Psoas muscle (tissue), 8 donors: ENCODE measurements at places on chromosomes 7 and 10. TPM values are rescaled to one million over a fixed set of nuclear protein-coding genes. Genes with fewer than 3 reads are reported as not detected.

Gene SEMA3C
- 6.6 TPM for polyA plus RNA-seq

Gene ANXA8L1
- polyA plus RNA-seq, result not detected

Gene NUPR2
- not detected for polyA plus RNA-seq

Gene GAD2
- 0.01 TPM for polyA plus RNA-seq

Gene PPRC1
- 15.5 TPM for polyA plus RNA-seq

Gene SFRP4
- polyA plus RNA-seq, result 0.41 TPM

Gene HERPUD2
- 10.2 TPM for polyA plus RNA-seq

Gene TRIM50
- 0.12 TPM for polyA plus RNA-seq

Gene ACHE
- 14.2 TPM for polyA plus RNA-seq

Gene CDK13
- polyA plus RNA-seq, result 17.1 TPM

Gene CPSF4
- 46.4 TPM for polyA plus RNA-seq

Gene NPC1L1
- not detected for polyA plus RNA-seq

Gene CALHM2
- polyA plus RNA-seq, result 7.5 TPM

Gene MOGAT3
- polyA plus RNA-seq, result not detected

Gene EPO
- not detected for polyA plus RNA-seq

Gene ANKRD2
- 1,117 TPM for polyA plus RNA-seq

GRCh38 chr7:30247541-30248401, 36.6 kb upstream of the ZNRF2 start:
- DNase-seq, result no peak

DNA sequence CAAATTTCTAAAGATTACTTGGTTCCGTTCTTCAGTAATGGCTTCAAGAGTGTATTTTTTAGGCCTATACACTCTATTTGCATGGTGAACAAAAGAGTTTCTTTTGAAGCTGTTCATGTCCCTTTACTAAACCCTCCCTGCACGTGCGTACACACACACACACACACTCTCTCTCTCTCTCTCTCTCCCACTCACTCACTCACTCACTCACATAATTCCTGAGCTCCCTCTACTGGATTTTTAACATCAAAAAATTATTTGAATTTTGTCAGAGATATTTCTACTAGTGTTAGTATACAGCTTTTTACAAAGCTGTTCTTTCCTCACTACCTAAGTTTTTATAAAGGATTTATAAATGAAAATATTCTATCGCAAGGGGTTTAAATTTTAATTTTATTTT, 85.9 kb downstream of the UBE3C start:
- DNase-seq, result no peak

DNA sequence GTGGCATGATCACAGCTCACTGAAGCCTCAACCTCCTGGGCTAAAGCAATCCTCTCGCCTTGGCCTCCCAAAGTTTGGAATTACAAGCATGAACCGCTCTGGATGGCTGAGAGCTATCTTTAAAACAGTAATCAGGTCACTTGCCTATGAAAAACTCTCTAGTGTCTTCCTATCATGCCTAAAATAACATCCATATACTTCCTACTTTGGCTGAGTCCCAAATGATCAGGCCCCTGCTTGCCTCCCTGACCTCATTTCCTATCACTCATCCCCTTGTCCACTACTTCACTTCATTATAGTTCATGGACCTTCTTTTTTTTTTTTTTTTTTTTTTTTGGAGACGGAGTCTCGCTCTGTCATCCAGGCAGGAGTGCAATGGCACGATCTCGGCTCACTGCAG, 28.0 kb downstream of the SEPTIN7 start:
- DNase-seq, result no peak

GRCh38 chr10:97701438-97702069, 12.0 kb upstream of the MARVELD1 start:
- DNase-seq, result no peak

DNA sequence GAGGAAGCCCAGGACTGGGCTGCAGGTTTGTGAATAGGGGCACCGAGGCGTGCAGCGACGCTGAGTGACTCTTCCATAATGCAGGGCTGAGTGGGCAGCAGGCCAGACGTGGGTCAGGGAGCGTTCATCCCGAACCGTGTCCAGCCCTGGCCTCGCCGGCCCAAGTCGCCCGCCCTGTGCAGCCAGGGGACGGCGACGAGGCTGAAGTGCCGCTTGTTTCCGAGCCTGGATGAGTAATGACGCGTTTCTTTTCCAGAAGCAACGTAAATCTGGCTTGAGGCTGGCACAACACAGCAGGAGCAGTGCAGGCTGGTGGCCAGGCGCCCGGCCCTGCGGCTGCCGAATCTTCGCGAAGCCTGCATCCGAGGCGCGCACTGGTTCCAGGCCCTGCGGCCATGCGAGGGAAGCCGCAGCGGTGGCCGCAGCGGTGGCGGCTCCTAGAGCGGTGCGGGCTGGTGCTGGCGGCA, 74.0 kb upstream of the SEC61G start:
- DNase-seq, result no peak

DNA sequence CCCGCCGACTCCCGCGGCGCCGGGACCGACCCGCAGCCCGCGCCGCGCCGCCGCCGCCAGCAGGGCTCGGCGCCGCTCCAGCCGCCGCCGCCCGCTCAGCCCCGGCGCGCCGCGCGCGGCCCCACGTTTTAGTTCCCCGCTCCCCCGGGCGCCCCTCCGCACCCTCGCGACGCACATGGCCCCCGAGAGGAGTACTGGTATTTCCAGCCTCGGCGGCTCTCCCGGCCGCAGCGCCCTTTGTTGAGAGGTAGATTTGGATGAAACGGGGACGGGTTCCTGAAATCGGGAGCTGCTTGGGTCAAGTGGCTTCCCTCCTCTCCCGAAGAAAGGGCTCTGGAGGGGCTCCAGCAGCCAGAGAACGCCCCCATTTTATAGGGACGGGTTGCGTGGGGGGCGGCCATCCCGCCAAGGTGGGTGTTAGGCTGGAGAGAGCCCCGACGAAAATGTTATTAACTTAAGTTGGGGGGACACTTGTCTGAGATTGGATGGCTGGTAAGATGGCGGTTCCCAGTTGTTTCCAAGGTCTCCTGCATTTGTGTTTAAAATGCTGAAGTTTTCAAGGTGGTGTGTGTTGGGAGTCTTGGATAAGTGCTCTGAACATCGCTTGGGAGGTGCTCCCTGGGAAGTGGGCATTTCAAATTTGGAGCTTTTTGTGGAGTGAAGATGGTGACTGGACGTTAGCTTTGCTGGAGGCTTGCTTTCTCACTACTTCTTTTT, 1.2 kb downstream of the BMI1 start:
- DNase-seq, result peak; percentile 37

- DNase-seq, result no peak
Measured at GRCh38 chr7:151053096-151053495, 4.6 kb downstream of the CDK5 start.

GRCh38 chr10:126687121-126687606, 16.7 kb upstream of the C10orf90 start:
- no peak for DNase-seq

- DNase-seq, result no peak
Measured at GRCh38 chr7:84536271-84536870, 341.8 kb upstream of the SEMA3A start.

DNA sequence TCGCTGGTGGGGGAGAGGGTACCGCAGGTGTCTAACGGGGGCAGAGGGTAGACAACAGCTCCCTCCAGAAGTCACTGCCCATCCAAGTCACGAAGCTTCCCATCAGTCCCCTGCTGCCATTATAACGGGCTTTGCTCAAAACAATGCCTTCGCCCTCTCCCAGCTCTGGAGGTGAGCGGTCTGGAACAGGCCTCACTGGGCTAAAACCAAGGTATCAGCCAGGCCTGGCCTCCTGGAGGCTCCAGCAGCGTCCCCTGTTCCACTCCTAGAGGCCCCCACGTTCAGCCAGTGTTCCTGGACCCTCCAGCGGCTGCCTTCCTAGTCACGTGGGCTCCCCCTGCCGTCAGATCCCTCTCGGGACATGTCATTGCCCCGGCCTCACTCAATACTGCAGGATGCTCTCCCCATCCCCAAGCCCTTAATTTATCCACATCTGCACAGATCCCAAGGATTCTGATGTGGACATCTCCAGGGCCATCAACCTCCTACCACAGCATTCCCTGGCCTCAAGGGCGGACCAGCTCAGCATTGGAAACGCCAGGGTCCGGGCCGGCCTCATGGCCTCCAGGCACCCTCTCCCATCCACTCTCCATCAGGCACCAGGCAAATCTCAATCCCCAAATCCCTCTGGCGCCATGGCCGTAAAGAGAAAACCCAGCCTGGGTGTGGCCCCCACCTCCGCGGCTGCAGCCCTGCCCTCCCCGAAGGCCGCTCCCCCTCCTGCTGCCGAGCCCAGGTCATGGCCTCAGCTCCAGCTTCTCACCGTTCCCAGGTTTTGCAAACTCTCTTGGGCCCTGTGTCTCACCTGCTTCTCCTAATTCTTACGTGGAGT, 104.1 kb upstream of the FAM20C start:
- DNase-seq, result no peak

- no peak for DNase-seq
Measured at GRCh38 chr7:13448243-13448642, 541.2 kb downstream of the ETV1 start.

DNA sequence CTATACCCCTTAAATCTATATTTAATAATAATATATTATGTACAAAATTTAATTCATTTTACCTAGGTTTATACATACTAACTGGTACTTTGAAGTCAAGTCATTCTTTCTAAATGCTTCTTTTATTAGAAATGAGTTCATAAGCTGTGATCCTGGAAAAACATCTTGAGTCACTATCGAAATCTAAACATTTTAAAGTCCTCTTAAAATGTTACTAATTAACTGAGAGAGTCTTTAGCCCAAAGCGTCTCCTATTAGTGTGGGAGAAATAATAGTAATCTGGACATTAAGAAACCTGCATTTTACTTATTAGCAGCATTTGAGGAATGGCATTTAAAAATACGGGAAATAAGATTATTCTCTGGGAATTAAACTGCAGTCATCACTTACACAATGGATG, 142.7 kb downstream of the CTNNA3 start:
- no peak for DNase-seq

DNA sequence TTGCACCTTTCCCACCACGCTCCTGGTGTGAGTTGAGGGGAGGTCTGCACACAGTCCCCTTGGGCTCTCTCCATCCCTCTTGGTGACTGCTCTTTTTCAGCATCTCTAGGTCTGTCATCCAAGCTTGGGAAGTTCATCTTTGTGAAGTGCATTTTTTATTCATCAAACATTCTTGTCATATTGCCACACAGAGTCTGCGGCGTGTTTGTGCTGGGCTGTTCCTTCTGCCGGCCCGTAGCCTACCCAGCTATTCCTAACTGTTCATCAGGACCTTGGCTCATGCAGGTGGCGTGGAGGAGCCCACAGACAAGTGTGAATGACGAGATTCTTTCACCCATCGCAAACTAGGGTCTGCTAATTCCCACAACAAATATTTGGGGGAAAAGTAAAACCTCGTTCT, 164.8 kb downstream of the RTKN2 start:
- DNase-seq, result no peak

GRCh38 chr7:40015790-40016296, 65.8 kb downstream of the CDK13 start:
- DNase-seq, result no peak

- DNase-seq, result no peak
Measured at GRCh38 chr7:24836084-24836483, 78.8 kb upstream of the GSDME start.

DNA sequence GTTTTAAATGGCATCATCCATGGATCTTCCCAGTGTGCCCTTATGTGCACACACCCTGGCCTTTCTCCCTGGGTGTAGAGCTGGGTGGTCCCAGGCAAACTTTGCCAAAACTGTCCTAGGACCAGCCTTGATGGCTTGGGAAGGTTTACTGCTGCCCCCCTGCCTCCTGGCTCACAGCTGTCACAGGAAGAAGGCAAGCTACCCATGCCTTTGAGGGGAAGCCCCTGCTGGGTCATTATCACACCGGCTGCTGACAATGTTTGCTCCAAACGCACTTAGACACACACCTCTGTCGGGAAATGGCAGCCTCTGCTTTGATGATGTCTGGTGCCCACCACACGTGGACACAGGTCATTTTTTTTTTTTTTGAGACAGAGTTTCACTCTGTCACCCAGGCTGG, 25.2 kb upstream of the FIGNL1 start:
- no peak for DNase-seq

GRCh38 chr10:104329735-104330134, 8.5 kb downstream of the ITPRIP start:
- peak; percentile 45 for DNase-seq

- DNase-seq, result no peak
Measured at GRCh38 chr10:100510533-100511308, 8.9 kb downstream of the SEC31B start.

- DNase-seq, result no peak
Measured at GRCh38 chr10:19347621-19348020, 299.0 kb downstream of the MALRD1 start.

GRCh38 chr10:116133634-116134033, 139.4 kb downstream of the GFRA1 start:
- DNase-seq, result no peak

DNA sequence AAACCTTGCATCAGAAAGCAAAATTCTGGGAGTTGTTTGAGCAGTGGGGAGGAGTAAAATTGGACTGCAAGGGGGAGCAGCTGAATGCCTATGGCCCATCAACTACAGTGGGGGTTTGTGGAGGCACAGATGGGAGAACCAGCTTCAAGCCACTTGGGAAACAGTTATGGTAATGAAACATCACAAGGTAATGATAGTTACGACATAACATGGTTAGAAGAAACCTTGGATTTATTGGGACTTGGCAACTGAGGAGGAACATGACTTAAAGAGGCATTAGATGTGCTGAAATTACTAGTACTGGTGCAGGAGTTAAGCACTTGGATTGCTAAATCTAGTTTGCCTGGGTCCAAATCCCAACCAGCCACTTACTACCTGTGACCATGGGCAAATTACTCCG, 868.4 kb downstream of the KCNMA1 start:
- DNase-seq, result no peak

DNA sequence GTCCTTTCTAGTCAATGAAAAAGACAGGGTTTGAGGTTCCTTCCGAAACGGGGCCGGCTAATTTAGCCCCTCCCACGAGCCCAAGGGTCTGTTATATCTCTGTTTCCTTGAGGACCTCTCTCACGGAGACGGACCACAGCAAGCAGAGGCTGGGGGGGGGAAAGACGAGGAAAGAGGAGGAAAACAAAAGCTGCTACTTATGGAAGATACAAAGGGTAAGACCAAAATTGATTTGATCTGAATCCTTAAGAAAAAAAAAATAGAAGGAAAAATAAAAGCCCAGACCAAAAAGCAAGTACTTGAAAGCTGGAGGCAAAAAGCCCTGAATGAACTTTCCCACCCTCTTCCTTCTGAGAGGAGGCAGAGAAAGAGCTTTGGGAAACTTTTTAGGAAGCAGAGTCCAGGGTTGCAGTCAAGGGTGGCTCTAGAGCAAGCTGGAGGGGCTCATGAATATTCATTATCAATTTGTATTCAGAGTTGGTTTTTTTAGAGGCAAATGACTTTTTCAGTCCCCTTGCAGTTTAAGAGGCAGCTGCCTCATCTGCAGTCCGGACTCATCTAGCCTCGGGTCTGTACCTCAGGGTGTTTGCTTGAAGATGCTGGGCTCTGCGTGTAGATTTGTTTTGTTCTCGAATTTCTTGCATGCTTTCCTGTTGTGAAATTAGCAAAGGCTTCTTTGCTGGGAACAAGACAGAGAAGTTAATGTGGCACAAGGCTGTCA, at the start of gene ENTPD1:
Gene ENTPD1, plus strand, starts transcription at position 123 of the 721 bp plus-strand sequence. Its CDS starts 77 bp downstream, at position 200.
- no peak for DNase-seq
